Activated CD8-positive, alpha-beta T cell treated with anti-CD3 and anti-CD28 coated beads, Interleukin-2, amount 10 ng/mL, durations not matched to agents 7 days and 5 days (primary cell): ENCODE measurements at places on chromosomes 2 and 18. TPM values are rescaled to one million over a fixed set of nuclear protein-coding genes. Genes with fewer than 3 reads are reported as not detected.

DNA sequence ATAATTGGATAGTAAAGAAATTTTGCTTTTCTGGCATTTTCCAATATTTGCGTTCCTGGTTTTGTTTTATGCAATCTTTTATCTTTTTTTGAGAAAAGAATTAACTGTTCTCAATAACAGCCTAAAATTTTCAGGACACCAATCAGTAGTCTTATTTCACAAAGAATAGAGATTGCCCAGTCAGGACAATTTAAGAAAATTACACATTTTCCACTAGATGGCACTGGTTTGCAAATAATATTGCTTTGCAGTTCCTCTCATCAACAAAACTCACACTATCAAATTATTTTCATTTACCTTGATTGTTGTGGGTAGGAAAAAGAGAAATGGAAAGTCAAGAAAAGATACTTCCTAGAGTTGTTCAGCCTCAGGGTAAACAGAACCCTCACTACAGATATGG is 2.4 kb upstream of the RBM45 start:
- no peak for DNase-seq

DNA sequence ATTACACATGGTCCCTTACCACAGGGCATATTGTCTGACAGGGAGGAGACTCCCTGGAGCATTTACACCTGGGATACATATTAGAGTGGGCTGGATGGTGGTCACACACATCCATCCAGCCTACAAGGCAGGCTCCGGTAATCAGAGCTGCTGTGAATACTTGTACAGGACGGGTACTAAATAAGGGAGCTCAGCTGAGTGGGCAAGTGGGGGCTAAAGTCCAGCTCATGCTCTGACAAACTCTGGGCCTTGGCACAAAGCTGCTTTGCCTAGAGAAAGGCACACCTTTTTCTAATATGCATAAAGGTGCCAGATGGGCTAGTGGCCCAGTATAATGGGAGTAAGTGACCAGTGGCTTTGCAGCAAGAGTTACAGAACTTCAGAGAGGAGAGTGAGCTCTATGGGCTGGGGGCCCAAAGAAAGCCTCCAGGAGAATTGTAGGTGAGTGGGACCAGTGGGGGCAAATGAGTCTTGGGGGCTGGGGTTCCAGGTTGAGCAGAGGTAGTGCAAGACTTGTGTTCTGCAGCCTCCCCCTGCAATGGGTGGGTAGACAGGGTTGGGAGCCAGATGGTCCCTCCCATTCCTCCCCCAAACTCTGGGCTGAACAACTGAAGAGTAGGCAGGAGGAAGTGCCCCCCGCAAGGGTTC is 1.6 kb downstream of the TMEM198 start:
- no peak for DNase-seq

DNA sequence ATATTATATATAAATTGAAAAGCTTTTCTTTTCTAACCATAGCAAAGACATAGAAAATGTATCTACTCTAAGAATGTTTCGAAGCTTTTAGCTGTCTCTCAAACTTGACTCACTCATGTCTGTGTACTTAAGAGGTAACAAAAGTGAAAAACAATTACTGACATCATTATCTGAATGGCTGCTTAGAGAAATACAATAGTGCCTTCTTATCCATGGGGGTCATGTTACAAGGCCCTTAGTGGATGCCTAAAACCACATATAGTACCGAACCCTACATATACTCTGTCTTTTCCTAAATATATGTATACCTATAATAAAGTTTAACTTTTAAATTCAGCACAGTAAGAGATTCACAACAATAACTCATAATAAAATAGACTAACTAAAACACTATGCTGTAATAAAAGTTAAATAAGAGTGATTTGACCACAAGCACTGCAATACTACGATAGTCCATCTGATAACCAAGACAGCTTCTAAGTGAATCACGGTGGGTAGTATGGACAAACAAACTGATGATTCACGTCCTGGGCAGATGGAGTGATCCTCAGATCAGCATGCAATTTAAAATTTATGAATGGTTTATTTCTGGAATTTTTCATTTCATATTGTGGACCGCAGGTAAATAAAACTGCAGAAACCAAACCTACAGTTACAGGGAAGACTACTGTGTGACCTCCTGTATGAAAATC is 246.2 kb downstream of the XIRP2 start:
- no peak for DNase-seq

DNA sequence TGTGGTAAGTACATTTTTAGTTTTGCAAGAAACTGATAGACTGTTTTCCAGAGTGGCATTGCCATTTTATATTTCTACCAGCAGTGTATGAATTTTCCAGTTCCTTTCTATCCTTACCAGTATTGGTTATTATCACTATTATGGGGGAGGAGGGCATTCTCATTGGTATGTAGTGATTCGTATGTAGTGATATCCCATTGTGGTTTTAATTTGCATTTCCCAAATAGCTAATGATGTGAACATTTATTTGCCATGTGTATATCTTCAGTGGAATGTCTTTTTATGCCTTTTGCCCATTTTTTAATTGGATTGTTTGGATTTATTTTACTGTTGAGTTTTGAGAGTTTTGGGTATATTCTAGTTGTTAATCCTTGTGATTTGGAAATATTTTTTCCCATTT is 16.9 kb downstream of the EIF5B start:
- DNase-seq: no peak

DNA sequence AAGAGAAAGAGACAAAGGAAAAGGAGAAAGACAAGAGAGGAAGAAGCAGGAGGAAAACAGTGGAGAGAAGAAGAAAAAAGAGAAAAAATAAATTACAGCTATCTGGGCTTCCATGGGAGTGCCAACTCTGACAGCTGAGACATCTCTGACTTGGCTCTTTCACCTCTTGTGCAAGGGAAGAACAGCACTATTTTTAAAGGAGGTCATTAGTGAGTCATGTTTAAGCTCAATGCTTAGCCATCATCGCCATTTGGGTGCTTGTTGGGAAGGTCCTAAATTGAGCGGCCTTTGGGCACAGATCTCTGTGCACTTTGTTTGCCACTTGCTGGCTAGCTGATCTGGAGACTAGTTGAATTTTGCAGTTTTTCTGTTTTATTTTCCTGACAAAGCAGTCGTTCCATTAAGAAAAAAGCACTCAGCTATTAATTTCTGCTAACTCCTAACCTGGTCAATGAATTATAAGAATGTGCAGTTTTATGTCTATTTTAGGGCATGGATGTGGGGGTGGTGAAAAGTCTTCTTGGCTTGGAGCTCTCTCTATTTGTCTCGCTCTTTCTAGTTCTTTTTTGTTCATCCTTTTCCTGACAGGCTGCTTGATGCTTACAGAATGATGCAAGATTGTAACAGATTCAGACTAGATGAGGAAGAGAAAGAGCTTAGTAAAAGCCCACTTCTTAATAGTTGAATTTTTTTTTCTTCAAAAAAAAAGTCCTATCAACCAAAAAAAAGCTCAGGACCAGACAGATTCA is 231.5 kb downstream of the SLC8A1 start:
- no peak for DNase-seq

- no peak for DNase-seq
Observed at GRCh38 chr2:221791844-221792243, 219.7 kb upstream of the EPHA4 start.

HK2 gene
- total RNA-seq: 42.6 TPM

CD8B2 gene
- total RNA-seq: 3.6 TPM

EGR4 gene
- not detected for total RNA-seq

CNTNAP5 gene
- not detected for total RNA-seq

ABCA12 gene
- total RNA-seq: not detected

DNA sequence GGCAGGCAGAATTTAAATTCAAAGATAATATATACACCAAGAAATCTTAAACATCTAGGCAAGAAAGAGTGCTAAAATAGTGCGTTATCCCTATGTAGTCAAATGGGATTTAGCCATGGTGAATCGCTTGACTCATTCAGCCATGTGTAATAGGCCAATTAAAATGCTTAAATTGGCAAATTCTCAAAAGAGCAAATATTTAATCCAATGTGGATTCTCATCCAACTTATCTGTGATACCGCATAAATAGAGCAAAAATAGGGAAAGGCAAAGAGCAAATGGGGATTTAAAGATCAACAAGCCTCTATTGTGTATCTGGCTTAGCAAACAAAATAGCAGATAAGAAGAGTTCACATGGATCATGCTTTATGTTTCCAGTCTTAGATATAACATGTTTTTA is 123.2 kb upstream of the RPRM start:
- DNase-seq: no peak

GRCh38 chr2:157327621-157328500 is 2.2 kb upstream of the ERMN start:
- DNase-seq: peak; percentile 91

- no peak for DNase-seq
Observed at GRCh38 chr2:97924194-97924593, 71.6 kb downstream of the TMEM131 start.

PXDN gene
- 0.26 TPM for total RNA-seq

- no peak for DNase-seq
Observed at GRCh38 chr18:50240080-50240563, 26.2 kb downstream of the CFAP53 start.

- no peak for DNase-seq
Observed at GRCh38 chr18:74114116-74114515, 33.5 kb downstream of the FBXO15 start.

DNA sequence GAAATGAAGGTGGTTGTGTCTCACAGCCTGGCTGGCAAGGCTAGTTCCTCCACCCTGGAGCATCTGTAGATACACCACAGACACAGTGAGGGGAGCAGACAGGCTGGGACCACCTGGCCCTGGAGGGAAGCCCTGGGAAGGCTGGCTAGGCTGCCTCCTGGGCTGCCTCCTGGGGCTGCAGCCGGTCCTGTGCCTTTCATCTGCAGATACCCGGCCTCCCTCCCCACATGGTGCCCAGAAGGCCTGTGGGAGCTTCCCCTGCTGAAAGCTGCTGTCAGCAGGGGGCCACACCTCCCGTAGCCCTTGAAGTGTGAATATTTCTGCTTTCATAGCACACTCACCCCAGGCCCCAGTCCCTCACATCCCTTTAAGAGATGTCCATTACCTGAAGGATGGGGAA is 37.6 kb downstream of the SDC1 start:
- DNase-seq: no peak

GRCh38 chr18:9325716-9326115 is 8.9 kb upstream of the TWSG1 start:
- no peak for DNase-seq

DNA sequence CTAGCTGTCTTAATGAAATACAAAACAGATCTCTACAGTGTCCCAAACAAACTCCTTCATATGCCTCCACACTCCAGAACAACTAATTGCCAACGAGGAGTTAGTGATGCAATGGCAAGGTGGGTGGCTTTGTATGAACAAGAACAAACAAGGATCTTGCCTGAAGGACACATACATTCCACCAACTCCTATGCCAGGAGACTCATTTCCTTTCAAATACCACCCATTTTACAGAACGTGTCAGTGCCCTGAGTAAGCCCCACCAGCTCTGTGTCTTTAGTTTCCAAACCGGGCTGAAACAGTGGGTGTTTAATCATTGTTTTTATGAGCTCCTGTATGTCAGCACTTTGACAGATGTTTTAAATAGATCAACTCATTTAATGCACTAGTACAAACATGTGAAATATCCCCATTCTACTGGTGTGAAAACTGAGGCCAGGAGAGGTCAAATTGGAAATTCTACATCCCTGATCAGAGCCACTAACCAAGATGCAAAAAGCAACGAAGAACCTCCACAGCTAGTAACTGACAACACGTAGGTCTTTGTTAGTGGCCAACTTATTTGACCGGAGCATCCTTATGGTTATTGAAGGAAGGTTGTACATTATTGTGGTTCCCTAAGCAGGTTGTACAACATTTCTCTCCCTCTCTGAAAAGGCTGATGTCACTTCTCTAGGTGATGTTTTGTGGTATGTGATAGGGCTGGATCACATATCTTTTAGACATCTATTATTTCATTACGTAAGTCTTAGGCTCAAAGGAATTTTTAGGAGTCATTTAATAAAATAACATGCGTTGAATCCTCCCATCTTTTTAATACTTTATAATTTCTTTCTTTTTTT is 534.9 kb upstream of the TNP1 start:
- no peak for DNase-seq

ZNF804A gene
- total RNA-seq: not detected

DNA sequence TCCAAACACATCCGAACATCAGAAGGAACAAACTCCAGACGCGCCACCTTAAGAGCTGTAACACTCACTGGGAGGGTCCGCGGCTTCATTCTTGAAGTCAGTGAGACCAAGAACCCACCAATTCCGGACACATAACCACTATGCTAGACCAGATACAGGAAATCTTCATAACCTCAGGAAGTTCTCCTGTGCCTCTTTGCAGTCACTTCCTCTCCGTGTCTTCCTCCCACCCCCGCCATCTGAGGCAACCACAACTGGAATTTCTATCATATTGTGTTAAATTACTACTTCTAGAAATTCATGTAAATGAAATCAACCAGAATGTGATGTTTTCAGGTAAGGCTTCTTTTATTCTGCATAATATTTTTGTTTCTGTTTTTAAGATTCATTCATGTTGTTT is 631.0 kb upstream of the NXPH2 start:
- no peak for DNase-seq

DNA sequence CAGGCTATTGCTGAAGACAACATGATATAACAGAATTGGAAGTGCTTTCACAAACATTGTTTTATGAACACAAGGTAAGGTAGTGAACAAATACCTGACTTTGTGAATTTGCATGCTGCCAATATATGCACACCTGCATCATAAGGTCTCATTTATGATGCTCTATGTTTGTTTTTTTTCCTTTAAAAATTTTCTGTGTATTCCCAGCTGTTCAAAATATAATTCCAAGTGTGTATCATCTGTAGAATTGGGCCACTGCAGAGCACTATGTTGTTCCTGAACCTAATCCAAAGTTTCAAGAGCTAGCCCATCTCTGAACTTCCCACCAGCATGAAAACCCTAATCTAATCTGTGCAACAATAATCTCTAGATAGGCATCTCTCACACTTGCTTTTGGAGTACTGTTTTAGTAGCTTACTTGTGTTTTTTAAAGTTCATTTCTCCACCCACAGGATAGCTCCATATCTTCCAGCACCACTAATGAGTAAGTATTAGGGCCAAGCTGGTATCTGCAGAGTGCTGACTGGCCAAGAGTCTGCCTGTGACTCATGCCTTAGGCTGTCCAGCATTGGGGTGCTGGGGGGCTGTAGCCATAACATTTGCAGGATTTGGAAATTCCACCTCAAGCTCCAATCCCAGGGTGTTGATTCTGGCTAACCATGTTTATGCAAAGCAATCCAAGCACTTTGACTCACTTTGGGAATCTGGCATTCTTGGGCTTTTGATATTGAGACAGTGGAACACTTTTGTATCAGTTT is 208.2 kb upstream of the REV1 start:
- DNase-seq: no peak

NEB gene
- 0.40 TPM for total RNA-seq

DNA sequence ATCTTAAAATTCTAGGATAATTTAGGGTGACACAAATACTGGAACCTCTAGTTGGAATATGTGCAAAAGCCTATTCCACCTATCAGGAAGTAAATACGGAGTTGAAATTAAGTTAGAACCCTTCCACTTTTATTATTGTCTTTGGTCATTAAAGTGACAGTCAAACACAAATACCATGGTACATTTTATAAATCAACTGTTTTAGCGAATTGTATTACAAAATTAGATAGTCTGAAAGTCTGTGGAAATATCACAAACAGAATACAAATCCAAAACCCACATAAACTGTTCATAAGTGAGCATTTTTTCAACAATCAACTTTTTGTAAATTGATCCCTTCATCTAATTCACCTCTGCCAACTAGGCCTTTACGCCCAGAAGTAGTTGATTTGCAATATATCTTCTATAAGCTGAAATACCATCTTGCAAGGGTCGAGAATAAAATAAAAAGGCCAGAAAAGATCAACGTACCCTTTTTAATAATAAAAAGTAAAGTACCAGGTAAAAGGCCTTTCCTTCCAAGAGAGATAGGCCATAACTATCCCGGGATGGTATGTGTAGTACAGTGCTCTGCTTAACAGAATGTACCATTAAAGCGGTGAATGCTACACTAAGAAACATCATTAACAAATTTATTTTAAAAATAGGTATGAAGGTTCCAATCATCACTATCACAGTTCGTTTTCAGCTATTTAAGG is 1.3 kb downstream of the USP34 start:
- no peak for DNase-seq
